Stimulated activated CD4-positive, alpha-beta T cell treated with anti-CD3 and anti-CD28 coated beads, TNF-alpha, amount 100 ng/mL, for 48 hours (primary cell): ENCODE measurements at places on chromosomes 5 and 9.

DNA sequence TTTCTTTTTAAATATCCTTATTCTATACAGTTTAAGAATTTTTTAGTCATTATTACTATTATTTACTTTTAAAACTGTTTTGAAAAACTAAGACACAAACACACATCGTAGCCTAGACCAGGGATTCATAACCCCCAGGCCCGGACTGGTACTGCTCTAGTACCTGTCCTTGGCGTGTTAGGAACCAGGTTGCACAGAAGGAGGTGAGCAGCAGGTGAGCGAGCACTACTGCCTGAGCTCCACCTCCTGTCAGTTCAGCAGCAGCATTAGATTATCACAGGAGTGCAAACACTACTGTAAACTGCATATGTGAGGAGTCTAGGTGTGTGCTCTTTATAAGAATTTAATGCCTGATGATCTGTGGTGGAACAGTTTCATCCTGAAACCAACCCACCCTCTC lies 357.0 kb downstream of the PTPRD start:
- no peak for DNase-seq

GRCh38 chr9:98159790-98160189 lies 32.6 kb downstream of the CORO2A start:
- DNase-seq = no peak

DNA sequence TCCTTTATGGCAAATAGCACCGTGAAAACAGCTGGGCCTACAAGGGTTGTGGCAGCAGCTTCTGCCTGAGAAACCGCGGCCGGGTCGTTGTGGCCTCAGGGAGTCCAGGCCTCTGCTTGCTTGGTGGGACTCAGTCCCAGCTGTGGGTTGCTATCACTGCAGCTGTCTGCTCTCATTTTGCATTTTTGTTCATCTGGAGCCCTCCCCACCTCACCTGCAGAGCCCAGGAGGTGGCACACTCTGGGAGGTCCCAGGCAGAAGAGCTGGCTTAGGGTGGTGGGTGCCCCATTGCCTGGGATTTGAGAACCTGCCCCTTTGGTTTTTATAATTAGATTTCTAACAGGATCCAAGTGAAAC lies 138.4 kb downstream of the GADD45G start:
- DNase-seq = no peak

DNA sequence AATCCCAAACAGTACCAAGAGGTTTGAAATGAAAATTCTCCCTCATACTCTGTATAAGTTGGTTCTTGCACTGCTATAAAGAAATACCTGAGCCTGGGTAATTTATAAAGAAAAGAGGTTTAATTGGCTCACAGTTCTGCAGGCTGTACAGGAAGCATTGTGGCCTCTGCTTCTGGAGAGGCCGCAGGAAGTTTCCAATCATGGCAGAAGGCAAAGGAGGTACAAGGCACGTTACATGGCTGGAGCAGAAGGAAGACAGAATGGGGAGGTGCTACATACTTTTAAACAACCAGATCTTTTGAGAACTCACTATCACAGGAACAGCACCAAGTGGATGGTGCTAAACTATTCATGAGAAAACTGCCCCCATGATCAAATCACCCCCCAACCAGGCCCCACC lies 25.6 kb upstream of the ERBIN start:
- DNase-seq = no peak

DNA sequence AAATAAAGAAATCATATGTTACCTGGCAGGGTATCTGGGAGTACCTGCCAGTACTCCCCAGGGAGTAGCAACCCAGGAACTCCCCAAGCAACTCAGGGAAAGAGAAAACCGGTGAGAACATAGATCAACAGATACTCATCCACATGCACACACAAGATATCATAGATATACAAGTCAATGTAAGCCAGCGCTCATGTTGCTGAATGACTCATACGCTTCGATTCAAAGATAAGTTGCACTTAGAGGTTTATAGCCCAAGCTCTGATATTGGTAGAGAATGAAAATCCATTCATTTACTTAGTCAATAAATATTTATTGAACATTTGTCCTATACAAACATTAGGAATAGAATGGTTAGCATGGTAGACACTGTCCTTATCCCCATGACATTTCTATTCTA lies 219.1 kb upstream of the TRPC7 start:
- DNase-seq = no peak

DNA sequence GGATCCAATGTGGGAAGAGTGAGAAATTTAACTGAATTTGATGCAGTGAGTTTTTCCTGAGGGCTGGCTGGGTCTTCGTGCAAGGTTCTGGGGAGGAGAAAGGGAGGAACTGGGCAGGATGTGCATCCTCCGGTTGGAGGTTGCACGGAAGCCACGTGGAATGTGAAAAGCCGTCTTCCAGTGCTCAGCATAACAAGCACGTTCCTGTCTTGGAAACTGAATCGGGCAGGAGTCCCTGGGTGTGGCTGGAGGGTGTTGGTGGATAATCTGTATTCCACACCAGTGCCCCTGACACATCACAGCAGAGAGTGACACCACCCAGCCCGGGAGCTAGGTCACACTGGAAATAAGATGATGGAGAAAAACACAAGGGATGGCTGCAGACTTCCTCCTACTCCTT lies 154.3 kb downstream of the C5orf15 start:
- no peak for DNase-seq

GRCh38 chr5:156128026-156128425 lies 198.9 kb upstream of the SGCD start:
- no peak for DNase-seq

DNA sequence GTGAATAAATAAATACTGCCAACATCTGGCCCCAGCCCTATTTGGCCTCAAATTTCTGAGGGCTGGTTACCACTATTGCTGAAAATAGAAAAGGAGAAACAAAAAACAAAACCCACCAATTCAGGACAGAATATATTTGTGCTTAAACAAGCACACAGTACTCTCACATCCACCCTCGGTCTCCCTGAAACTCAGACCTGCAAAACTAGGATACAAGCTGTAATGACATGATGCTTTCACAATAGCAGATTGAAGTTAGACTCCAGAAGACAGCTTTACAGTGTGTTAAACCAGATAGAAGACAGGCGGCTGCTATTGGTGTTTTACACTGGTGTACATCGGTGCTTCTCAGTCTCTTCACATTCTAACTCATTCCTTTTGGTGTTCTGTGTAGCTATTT lies 214.9 kb upstream of the DMRT1 start:
- no peak for DNase-seq

- DNase-seq = no peak
These were observed 2.3 kb downstream of the MAN2A1 start for GRCh38 chr5:109691996-109692395.

DNA sequence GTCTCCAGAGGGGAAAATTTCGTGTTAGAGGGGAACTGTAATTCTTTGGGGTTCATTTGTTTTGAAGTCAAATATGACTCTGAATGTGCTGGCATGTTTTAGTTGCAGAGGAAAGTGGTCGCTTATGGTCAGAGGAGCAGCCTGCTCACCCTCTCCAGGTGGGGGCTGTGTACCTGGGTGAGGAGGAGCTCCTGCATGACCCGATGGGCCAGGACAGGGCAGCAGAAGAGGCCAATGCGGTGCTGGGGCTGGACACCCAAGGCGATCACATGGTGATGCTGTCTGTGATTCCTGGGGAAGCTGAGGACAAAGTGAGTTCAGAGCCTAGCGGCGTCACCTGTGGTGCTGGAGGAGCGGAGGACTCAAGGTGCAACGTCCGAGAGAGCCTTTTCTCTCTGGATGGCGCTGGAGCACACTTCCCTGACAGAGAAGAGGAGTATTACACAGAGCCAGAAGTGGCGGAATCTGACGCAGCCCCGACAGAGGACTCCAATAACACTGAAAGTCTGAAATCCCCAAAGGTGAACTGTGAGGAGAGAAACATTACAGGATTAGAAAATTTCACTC lies 13.5 kb downstream of the TXNDC15 start:
- DNase-seq = no peak

DNA sequence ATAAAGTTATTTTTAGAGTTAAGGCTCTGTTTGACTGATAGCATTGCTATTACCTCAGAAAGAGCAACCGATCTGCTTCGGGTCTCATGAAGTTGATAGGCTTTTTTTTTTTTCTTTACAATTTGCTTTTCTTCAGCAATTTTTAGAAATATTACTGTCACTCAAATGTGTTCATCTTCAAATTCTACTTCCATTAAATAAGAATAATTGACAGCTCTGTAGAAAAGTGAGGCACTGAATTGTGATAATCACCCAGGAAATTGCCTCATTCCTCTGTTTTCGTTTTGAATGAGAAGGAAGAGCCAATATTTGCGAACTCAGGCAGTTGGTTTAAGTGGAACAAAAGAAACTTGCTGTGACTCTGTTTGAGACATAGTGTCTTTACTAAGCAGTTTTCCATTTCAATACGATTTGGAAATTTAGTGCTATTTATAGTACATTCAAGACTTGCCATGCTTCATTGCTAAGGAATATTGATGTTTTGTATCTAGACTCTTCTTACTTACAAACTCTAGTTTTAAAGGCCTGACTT lies 700.5 kb upstream of the CDH10 start:
- no peak for DNase-seq

DNA sequence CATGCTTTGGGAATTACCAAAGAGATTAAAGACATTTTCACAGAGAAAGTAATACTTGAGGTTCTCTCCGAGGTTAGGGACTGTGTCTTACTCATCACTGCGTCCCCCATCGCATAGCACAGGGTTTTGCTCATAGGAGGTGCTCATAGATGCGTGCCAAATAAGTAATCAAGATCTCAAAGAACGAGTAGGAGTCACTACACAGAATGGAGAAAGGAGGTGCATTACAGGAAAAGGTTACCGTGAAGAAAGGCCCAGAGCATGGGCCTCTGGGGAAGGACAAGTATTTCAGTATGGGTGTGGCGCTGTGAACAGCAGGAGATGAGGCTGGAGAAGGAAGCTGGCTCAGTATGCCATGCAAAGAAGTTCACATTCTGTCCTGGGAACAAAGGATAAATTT lies 182.4 kb downstream of the ACTL7B start:
- DNase-seq = no peak

- DNase-seq = no peak
These were observed 41.9 kb downstream of the BTNL9 start for GRCh38 chr5:181081989-181082388.

GRCh38 chr9:108181441-108181840 lies 674.3 kb downstream of the ACTL7B start:
- no peak for DNase-seq

DNA sequence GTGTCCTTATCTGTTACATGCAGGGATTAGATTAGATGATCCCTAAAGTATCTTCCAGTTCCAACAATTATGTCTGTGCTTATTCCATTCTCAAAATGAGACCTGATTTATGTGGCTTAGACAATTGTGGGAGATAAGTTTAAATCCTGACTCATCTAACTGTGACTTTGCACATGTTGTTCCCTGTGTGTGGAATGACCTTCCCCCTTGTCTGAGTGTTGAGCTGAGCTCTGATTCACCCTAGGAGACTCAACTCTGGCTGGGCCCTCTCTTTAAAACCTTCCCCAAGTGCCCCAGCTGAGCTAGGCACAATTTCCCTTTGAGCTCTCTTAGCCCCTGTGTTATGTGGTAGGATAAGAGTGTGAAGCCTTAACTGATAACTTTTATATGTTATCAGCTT lies 118.9 kb upstream of the ELL2 start:
- DNase-seq = peak; percentile 4

DNA sequence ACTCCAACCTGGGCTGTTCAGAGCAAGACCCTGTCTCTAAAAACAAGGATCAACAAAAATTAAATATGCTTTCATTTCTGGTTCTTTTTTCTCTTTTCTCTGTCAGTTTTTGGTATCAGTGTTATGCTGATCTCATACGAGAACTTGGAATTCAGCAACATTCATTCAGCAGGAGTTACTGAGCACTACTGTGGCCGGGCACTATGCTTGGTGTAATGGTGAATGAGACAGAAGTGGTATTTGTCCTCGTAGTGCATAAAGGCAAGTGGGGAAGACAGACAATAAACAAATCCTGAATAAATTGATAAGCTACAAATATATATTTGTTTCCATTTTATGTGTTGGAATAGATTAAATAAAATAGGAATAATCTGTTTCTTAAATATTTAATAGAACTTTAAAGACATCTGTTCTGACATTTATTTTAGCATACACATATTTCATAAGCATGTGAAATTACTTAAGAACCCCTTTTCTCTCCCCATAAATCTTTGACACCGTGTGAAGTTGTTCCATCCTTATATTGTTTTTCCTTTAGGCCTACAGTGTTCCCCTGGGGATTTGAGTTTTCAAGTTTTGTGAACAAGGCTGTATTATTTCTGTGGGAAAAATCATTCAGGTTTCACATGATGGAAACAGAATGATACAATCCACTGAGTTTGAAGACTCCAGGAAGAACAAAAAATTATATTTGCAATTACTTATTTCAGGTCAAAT lies 24.6 kb downstream of the UBAP1 start:
- no peak for DNase-seq

- no peak for DNase-seq
These were observed 478.2 kb upstream of the TNC start for GRCh38 chr9:115596021-115596745.

- no peak for DNase-seq
These were observed 23.1 kb downstream of the TRIM7 start for GRCh38 chr5:181181650-181182565.

- no peak for DNase-seq
These were observed 8.8 kb upstream of the C5orf15 start for GRCh38 chr5:133977161-133977787.

- no peak for DNase-seq
These were observed 32.9 kb downstream of the RALGPS1 start for GRCh38 chr9:126947529-126947928.
